ENCODE measurements at places on chromosomes 2 and 18. TPM values are rescaled to one million over a fixed set of nuclear protein-coding genes. Genes with fewer than 3 reads are reported as not detected.

- DNase-seq = no peak
- H3K4me1 ChIP-seq = no peaks in the 10 kb centered on the region
- no peak overlapping the region for H3K4me3 ChIP-seq
- H3K27ac ChIP-seq = no peak overlapping the region
- H3K27me3 ChIP-seq = no peaks in the 10 kb centered on the region
These were observed 527.0 kb downstream of the TNS1 start for GRCh38 chr2:217475791-217476190.

- H3K4me3 ChIP-seq = no peak overlapping the region
- H3K4me1 ChIP-seq = peaks cover 3% of the 10 kb centered on the region
- no peaks in the 10 kb centered on the region for H3K27me3 ChIP-seq
- no peak for DNase-seq
- no peaks in the 10 kb centered on the region for H3K36me3 ChIP-seq
These were observed 48.4 kb upstream of the BCL2L11 start for GRCh38 chr2:111072220-111072871.

The ZNF521 gene
- 26.9 TPM for total RNA-seq

DNA sequence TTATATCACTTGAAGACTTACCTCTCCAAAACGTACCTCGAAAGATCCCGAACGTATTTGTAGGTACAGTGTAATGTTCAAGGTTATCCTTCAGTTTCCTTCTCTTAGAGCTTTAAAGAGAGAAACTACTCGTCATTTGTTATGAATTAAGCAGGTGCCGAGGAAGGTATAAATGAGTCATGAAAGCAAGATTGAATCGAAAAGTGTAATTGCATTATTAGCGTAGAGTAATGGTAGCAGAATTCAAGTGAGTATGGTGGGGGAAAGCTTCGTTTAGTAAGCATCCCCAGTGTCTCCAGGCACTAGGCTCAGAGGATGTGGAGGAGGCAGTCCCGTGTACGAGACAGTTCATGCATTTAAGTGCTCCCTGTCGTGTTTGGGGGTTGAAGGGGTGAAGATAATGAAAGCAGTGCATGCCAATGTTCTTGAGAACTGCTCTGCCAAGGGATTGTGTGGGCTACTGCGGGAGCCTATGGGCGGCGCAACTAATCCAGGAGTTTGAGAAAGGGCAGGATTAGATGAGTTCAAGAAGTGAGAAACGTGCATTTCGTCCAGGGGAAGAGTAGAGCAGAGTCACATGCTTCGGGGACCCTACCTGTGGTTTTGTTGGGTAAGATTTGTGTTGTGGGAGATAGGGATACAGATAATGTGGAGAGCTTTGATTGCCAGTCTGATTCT lies 858 bp downstream of the POLR1B start:
- H3K4me1 ChIP-seq = no peaks in the 10 kb centered on the region
- peak overlapping the region; percentile 88 for H3K4me3 ChIP-seq
- no peak for DNase-seq
- peak overlapping the region; percentile 93 for H3K27ac ChIP-seq
- H3K27me3 ChIP-seq = no peaks in the 10 kb centered on the region
- H3K36me3 ChIP-seq = peaks cover 9% of the 10 kb centered on the region

The INHA gene
- total RNA-seq = not detected

- H3K36me3 ChIP-seq = no peaks in the 10 kb centered on the region
- H3K4me1 ChIP-seq = no peaks in the 10 kb centered on the region
- H3K27ac ChIP-seq = no peak overlapping the region
- H3K4me3 ChIP-seq = no peak overlapping the region
- no peak for DNase-seq
- no peaks in the 10 kb centered on the region for H3K27me3 ChIP-seq
These were observed 552.9 kb downstream of the FBXO15 start for GRCh38 chr18:73594749-73595148.

DNA sequence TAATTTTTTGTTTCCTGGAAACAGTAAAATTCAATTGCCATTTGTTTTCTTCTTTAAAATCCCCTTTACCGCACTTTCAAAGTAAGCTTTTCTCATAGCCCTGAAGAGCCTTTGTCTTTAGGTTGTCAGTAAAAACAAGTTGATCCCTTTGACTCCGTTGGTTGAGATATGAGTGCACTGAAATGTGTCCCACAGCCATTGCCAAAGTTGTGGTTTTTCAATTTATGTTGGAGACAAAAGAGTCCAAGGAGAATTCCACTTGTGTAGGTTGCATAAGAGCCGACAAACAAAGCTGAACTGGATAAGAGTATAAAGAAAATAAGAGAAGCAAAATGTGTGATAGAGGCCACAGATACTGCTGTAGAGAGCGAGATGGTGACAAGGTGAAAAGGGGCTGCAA lies 26.1 kb upstream of the HNMT start:
- H3K27me3 ChIP-seq = no peaks in the 10 kb centered on the region
- no peaks in the 10 kb centered on the region for H3K36me3 ChIP-seq
- no peak overlapping the region for H3K27ac ChIP-seq
- DNase-seq = no peak

DNA sequence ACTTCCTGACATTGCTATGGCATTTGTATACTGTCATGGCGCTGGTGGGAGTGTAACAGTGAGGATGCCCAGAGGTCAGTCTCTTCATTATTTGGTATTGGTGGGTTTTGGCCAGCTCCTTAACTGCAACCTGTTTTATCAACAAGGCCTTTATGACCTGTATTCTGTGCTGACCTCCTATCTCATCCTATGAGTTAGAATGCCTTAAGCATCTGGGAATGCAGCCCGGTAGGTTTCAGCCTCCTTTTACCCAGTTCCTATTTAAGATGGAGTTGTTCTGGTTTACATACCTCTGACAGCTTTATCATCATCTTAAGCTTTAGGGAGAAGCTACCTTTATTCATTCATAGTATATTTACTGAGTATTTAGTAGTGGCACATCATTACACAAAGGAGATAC lies 103.8 kb downstream of the RAPGEF4 start:
- no peaks in the 10 kb centered on the region for H3K36me3 ChIP-seq
- H3K27me3 ChIP-seq = no peaks in the 10 kb centered on the region
- no peak overlapping the region for H3K27ac ChIP-seq
- no peaks in the 10 kb centered on the region for H3K4me1 ChIP-seq
- DNase-seq = no peak
- H3K4me3 ChIP-seq = no peak overlapping the region
